ENCODE measurements at places on chromosomes 2 and 18.

DNA sequence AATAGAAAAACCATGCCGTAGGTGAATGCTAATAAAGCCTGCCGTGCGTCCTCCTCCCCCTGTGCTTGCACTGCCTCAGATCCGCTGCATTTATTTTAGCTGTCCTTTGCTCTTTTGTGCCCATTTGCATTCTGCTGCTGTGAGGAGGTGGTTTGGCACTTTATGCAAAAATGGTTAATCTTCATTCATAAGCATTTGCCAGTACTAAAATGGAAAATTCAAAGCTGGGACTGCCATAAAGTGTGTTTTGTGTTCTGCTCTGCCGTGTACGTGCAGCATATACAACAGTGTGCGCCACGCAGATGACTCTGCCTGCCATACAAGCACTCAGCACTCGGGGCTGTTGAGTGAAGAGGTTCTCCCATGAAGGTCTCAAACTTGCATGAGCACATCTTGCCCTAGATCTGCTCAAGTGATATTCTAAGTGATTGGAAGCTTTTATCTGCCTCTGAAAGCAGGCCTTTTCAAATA, 73.6 kb downstream of the SPATS2L start:
- no peak for DNase-seq

- DNase-seq: no peak
Observed at GRCh38 chr2:127672341-127673224, 2.7 kb downstream of the LIMS2 start.

- DNase-seq: no peak
Observed at GRCh38 chr18:75067996-75068645, 140.8 kb downstream of the PTGR3 start.

DNA sequence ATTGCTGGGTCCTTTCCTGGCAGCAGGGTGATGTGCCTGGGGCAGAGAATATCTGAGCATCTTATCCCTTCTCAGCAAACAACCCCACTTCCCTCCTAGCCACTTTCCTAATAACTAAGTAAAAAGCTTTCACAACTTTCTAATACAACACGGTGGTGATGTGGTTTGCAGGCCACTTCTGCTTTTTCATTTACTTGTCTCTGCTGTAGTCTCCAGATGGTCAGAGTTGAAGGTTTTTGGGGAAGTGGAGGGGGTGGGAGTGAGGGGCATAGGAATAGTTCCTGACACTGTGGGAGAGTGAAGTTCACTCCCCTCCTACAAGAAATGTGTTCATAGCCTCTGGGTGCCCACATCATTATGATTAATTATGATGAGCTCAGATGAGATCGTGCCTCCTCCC, 11.6 kb downstream of the OXER1 start:
- DNase-seq: no peak

GRCh38 chr2:241870611-241871537, 1.3 kb downstream of the RTP5 start:
- no peak for DNase-seq

- no peak for DNase-seq
Observed at GRCh38 chr18:77300579-77300978, 50.9 kb downstream of the GALR1 start.

DNA sequence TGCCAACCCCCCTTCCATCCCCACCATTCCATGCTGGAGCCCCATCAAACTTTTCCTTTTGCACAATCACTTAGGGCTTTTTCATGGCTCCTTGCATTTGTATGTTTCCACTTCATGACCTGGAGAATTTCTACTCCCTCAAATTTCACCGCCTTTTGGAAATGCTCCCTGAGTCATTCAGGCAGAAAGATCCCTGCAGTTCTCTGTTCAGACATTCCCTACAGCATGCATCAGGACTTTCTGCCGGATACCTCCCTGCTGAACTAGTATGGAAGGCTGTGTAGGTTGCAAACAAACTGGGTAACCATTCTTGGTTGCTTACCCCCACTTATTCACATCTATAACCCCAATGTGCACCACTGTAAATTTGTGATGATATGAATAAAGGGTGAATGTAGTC, 389.6 kb upstream of the CELF4 start:
- no peak for DNase-seq

DNA sequence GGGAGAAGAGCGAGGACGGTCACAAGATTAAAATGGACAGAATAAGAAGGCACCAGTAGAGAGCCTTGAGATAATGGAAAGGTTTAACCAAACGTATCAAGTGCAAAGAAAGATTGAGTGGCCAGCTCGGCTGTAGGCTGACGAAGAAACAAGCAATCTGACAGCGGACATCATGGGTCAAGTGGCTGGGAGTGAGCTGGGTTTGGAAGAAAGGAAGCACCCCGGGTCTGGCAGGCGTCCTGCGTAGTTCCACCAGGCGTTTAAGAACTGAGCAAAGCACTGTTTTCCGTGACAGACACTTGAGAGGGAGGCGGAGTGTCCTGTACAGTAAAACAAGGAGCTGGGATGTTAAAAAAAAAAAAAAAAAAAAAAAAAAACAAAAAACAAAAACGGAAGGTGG, 27.1 kb downstream of the DAPL1 start:
- no peak for DNase-seq

- DNase-seq: no peak
Observed at GRCh38 chr2:26997394-26997793, 27.0 kb downstream of the MAPRE3 start.

DNA sequence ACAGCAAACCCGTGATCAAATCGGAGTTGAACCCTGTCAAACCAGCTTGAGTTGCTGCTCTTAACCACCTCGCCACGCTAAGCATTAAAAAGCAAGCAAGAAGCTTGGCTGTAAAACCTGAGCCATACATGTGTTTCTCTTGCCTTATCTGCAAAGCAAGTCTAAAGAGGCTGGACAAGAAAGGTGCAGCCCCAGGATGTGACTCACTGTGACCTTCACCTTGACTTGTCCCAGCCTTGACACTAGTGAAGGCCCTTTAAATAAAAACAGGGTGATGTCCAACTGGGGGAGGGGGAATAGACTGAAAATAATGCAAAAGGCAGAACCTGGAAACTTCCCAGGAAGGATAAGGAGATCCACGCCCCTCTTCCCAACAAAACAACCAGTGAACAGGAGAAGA, 127.6 kb upstream of the NPAS2 start:
- no peak for DNase-seq

- no peak for DNase-seq
Observed at GRCh38 chr2:16293398-16293797, 353.0 kb downstream of the MYCN start.

Measured in esophagus squamous epithelium (tissue), 5 donors.